Panc1 (cell line): ENCODE measurements at places on chromosomes 5 and 9. TPM values are rescaled to one million over a fixed set of nuclear protein-coding genes. Genes with fewer than 3 reads are reported as not detected.

Gene FBP2
- total RNA-seq = not detected

Gene TGFBI
- 314 TPM for total RNA-seq

Gene SCGB3A2
- total RNA-seq = 0.39 TPM

Gene HEMGN
- not detected for total RNA-seq

Gene CD14
- total RNA-seq = 2.5 TPM

Gene DEPDC1B
- 22.2 TPM for total RNA-seq

Gene EDIL3
- 17.6 TPM for total RNA-seq

Gene GHR
- total RNA-seq = 0.05 TPM

Gene STPG3
- 0.26 TPM for total RNA-seq

Gene NUDT12
- total RNA-seq = 9.2 TPM

Gene GPRIN1
- 18.9 TPM for total RNA-seq

Gene DELE1
- total RNA-seq = 78.4 TPM

Gene CHSY3
- not detected for total RNA-seq

Gene ZNF366
- not detected for total RNA-seq

Gene APBB3
- total RNA-seq = 28.6 TPM

Gene ADCY2
- total RNA-seq = 0.13 TPM

Gene FKTN
- 15.2 TPM for total RNA-seq

Gene NIM1K
- total RNA-seq = 0.59 TPM

Gene SLC9A3
- total RNA-seq = 2.0 TPM

Gene SOWAHA
- not detected for total RNA-seq

Gene ALAD
- total RNA-seq = 8.9 TPM

Gene PCDHB4
- total RNA-seq = 0.26 TPM

Gene BRINP1
- not detected for total RNA-seq

Gene CCDC187
- not detected for total RNA-seq

Gene NTNG2
- total RNA-seq = 5.1 TPM

Gene PCDHGA4
- 0.69 TPM for total RNA-seq

Gene HAVCR1
- 0.36 TPM for total RNA-seq

Gene CCNH
- total RNA-seq = 44.0 TPM

Gene PPP3R2
- not detected for total RNA-seq

Gene ARL10
- 2.0 TPM for total RNA-seq

Gene SPATA31A3
- not detected for total RNA-seq

Gene KIAA1191
- total RNA-seq = 92.3 TPM

Gene DDX4
- total RNA-seq = not detected

Gene PALM2AKAP2
- 0.44 TPM for total RNA-seq

Gene PCDHGA7
- 0.18 TPM for total RNA-seq

Gene ALDH1A1
- total RNA-seq = 0.54 TPM

Gene SLC27A6
- total RNA-seq = not detected

Gene STK32A
- total RNA-seq = not detected

Gene FAXDC2
- 0.39 TPM for total RNA-seq

Gene MZB1
- 0.49 TPM for total RNA-seq
